ENCODE measurements at places on chromosomes 6 and 20. TPM values are rescaled to one million over a fixed set of nuclear protein-coding genes. Genes with fewer than 3 reads are reported as not detected.
A peak's percentile ranks its signal among the peaks of the same experiment; 100 is the strongest.

ANKRD66 gene
- total RNA-seq = not detected

DNA sequence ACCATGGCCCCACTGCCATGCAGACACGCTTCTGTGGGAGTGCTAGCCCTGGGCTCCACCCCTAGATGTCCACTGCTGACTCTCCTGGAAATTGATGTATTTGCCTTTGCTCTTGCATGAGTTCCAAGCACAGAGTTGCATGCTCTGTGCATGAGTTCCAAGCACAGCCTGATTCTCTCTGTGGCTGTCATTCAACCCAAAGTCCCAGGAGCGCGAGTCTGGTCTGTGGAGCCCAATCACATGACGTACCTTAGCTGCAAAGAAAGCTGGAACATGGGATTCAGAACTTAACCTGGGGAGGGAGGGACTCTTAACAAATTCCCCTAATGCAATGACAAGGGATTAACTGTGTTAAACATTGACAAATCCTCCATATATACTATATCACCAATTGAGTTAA is 114.3 kb upstream of the SLC24A3 start:
- no peaks in the 10 kb centered on the region for H3K36me3 ChIP-seq
- no peaks in the 10 kb centered on the region for H3K27me3 ChIP-seq
- no peak overlapping the region for H3K4me3 ChIP-seq
- H3K27ac ChIP-seq = no peak overlapping the region

DNA sequence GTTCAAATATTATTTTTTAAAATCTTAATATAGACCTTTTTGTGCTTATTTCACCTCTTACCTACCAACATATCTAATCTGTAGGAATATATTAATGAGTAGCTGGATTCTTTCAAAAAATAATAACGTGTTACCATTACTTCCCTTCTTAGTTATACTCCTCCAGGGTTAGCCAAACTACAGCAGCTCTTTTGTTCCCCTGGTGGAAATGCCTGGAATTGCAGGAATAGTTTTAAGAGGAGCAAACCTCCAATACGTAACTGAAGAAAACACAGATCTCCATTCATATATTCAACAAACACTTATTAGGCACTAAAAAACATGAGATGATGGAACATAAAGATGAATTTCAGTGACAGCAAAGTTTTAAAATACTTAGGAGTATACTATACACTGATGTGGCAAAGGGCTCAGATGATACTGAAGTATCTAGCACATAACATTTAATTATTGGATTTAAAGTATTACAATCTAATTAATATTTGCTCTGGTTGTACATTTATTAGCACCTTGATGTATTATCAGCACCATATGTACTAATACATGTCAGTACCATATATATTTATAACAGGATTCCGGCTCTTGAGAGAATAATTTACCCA is 78.3 kb downstream of the TBX18 start:
- H3K4me3 ChIP-seq = no peak overlapping the region
- no peaks in the 10 kb centered on the region for H3K36me3 ChIP-seq
- no peaks in the 10 kb centered on the region for H3K27me3 ChIP-seq
- no peaks in the 10 kb centered on the region for H3K4me1 ChIP-seq

DDO gene
- not detected for total RNA-seq

GRCh38 chr6:967701-968100 is 274.8 kb upstream of the EXOC2 start:
- H3K27me3 ChIP-seq = no peaks in the 10 kb centered on the region
- no peak overlapping the region for H3K4me3 ChIP-seq
- H3K36me3 ChIP-seq = no peaks in the 10 kb centered on the region
- no peak for DNase-seq
- no peak overlapping the region for H3K27ac ChIP-seq

KIF6 gene
- 1.2 TPM for total RNA-seq

GRCh38 chr6:74979065-74979766 is 226.6 kb downstream of the COL12A1 start:
- no peaks in the 10 kb centered on the region for H3K36me3 ChIP-seq
- H3K4me3 ChIP-seq = no peak overlapping the region
- no peak for DNase-seq
- no peak overlapping the region for H3K27ac ChIP-seq
- no peaks in the 10 kb centered on the region for H3K27me3 ChIP-seq

GRCh38 chr20:21681234-21681921 is 24.1 kb upstream of the PAX1 start:
- H3K27me3 ChIP-seq = no peaks in the 10 kb centered on the region
- H3K36me3 ChIP-seq = no peaks in the 10 kb centered on the region
- H3K4me3 ChIP-seq = no peak overlapping the region

DNA sequence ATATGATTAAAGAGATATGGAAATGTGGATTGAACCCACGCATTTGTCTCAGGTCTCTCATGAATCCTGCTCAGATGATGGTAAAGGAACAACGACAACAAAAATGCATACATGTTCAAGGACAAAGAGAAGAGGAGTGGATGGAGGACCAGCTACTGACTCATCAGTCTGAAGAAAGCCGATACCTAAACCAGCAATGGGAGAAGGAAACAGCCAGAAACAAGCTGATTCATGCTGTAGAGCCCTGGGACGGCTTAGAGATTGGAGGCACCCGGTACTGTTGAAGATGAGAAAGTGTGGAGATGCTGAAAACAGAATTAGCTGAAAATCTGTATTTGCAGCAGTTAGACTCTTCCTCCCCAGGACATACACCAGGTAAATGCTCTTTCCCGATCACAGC is 14.4 kb upstream of the RIPPLY2 start:
- H3K27me3 ChIP-seq = no peaks in the 10 kb centered on the region
- no peaks in the 10 kb centered on the region for H3K36me3 ChIP-seq
- no peak overlapping the region for H3K27ac ChIP-seq
- no peak for DNase-seq

SESN1 gene
- 24.0 TPM for total RNA-seq

GPX5 gene
- 4.3 TPM for total RNA-seq

TREM2 gene
- total RNA-seq = not detected

GRCh38 chr6:147808640-147809039 is 300.1 kb downstream of the SAMD5 start:
- H3K36me3 ChIP-seq = no peaks in the 10 kb centered on the region
- no peaks in the 10 kb centered on the region for H3K27me3 ChIP-seq
- no peak for DNase-seq
- no peak overlapping the region for H3K4me3 ChIP-seq
- H3K27ac ChIP-seq = no peak overlapping the region
- no peaks in the 10 kb centered on the region for H3K4me1 ChIP-seq

GRCh38 chr20:43432498-43432897 is 25.2 kb upstream of the SRSF6 start:
- no peaks in the 10 kb centered on the region for H3K27me3 ChIP-seq
- no peaks in the 10 kb centered on the region for H3K4me1 ChIP-seq
- no peak for DNase-seq

PDE10A gene
- 7.4 TPM for total RNA-seq

NOX3 gene
- total RNA-seq = not detected

- DNase-seq = no peak
- no peaks in the 10 kb centered on the region for H3K36me3 ChIP-seq
- peaks cover 5% of the 10 kb centered on the region for H3K4me1 ChIP-seq
- H3K4me3 ChIP-seq = no peak overlapping the region
Measured at GRCh38 chr6:151630387-151630786, 136.6 kb downstream of the CCDC170 start.

- no peak overlapping the region for H3K4me3 ChIP-seq
- H3K36me3 ChIP-seq = no peaks in the 10 kb centered on the region
- peaks cover 6% of the 10 kb centered on the region for H3K4me1 ChIP-seq
- no peak overlapping the region for H3K27ac ChIP-seq
- DNase-seq = no peak
Measured at GRCh38 chr20:22716821-22717351, 132.5 kb upstream of the FOXA2 start.

DNA sequence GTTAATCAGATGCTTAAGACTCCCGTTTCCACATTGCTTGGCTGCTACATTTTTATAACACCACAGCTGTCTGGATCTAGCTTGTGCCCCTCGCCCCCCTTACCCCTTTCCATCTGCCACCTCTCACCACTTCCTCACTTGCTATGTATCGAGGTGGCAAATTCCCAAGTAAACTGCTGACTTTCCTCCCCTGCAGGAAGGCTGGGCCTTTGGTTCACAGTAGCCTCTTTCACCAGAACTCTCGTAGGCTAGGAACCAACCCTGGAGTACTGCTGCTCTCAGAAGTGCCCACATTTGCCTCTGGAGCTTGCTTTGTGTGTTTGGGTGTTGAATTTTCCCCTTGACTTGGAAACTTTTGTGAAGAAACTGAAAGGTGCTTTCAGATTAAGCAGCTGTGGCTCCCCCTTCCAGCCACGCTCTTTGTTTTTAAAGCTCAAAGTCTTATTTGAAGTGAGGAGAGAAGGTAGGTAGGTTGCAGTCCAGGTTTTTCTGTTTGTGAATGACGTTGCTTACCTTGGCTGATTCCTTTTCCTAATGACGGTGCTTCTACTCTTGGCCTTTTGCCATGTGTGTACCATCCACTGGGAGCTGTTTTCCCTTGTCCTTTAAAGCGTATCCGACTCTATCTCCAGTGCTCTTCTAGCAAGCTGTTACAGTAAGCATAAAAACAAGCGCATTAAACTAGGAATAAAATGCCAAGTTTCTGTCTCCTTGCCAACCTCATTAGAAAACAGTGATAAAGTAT is 90.4 kb downstream of the CARMIL1 start:
- H3K36me3 ChIP-seq = no peaks in the 10 kb centered on the region
- H3K27ac ChIP-seq = no peak overlapping the region
- DNase-seq = peak; percentile 45
- no peaks in the 10 kb centered on the region for H3K27me3 ChIP-seq
- H3K4me3 ChIP-seq = no peak overlapping the region
- peaks cover 3% of the 10 kb centered on the region for H3K4me1 ChIP-seq

DNA sequence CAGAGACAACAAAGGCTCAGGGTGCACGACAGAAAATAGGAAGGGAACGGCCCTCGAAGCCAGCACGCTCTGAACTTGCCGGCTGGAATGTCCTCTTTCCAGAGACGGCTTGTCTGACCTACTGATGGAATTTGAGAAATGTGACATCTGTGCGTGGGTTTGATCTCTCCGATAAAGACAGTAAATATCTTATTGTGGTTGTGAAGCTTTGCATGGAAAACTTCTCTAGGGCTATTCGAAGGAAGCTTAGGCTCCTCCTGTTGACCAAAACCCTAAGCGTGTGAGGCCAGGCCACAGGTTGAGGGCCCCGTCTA is 247.3 kb downstream of the ZNF217 start:
- H3K4me1 ChIP-seq = no peaks in the 10 kb centered on the region
- no peaks in the 10 kb centered on the region for H3K36me3 ChIP-seq
- no peaks in the 10 kb centered on the region for H3K27me3 ChIP-seq
- no peak overlapping the region for H3K27ac ChIP-seq

GRCh38 chr6:13089296-13089994 is 238.9 kb downstream of the TBC1D7 start:
- H3K4me1 ChIP-seq = no peaks in the 10 kb centered on the region
- H3K27ac ChIP-seq = no peak overlapping the region
- no peaks in the 10 kb centered on the region for H3K36me3 ChIP-seq
- peak; percentile 6 for DNase-seq

DNA sequence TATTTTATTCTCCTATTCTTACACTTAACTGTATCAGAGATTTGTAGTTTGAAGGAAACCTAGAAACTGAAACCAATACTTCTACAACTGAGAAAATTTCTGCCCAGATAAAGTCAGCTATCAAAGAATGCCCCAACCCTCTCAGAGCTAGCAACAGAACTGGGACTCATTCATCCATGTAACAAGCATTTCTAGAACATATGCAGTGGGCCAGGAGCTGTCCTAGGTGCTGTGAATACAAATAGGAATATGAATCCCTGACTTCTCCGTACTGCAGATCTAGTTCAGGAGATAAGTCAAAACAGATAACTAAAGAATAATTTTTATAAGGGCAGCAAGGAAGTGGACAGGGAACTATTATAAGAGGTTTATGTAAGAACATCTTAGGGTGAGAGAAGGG is 654.1 kb upstream of the NOX3 start:
- H3K4me3 ChIP-seq = no peak overlapping the region
- no peaks in the 10 kb centered on the region for H3K36me3 ChIP-seq
- H3K27me3 ChIP-seq = no peaks in the 10 kb centered on the region
- no peak for DNase-seq
- no peak overlapping the region for H3K27ac ChIP-seq

GRCh38 chr6:64777941-64778785 is 928.9 kb downstream of the EYS start:
- DNase-seq = no peak
- H3K27ac ChIP-seq = no peak overlapping the region
- no peaks in the 10 kb centered on the region for H3K27me3 ChIP-seq
- no peaks in the 10 kb centered on the region for H3K36me3 ChIP-seq
- no peak overlapping the region for H3K4me3 ChIP-seq

SLC32A1 gene
- total RNA-seq = not detected

BPIFB1 gene
- total RNA-seq = not detected

Measured in astrocyte (in vitro differentiated cells and primary cell).